H7 (cell line): ENCODE measurements at places on chromosomes 1 and 21. TPM values are rescaled to one million over a fixed set of nuclear protein-coding genes. Genes with fewer than 3 reads are reported as not detected.

The UCHL5 gene
- 27.7 and 36.3 TPM in 2 replicates for total RNA-seq

The HMCN1 gene
- 5.7 and 7.3 TPM in 2 replicates for total RNA-seq

The ZNF593OS gene
- 0.22 TPM in 1 of 2 replicates, not detected in the other for total RNA-seq

The TLCD4 gene
- total RNA-seq, result 2.5 and 3.3 TPM in 2 replicates

The CNIH3 gene
- 4.9 and 5.3 TPM in 2 replicates for total RNA-seq

The TTC22 gene
- 0.92 and 1.2 TPM in 2 replicates for total RNA-seq

The HEATR1 gene
- 71.0 and 76.1 TPM in 2 replicates for total RNA-seq

The CYP4A11 gene
- total RNA-seq, result not detected in 2 replicates

The MRPS15 gene
- 145 and 190 TPM in 2 replicates for total RNA-seq

The NCF2 gene
- 0.14 TPM in 1 of 2 replicates, not detected in the other for total RNA-seq
